ENCODE measurements at places on chromosomes 3 and 15.

- no peak for DNase-seq
These were observed 16.1 kb upstream of the OR5AC2 start for GRCh38 chr3:98070840-98071239.

- no peak for DNase-seq
These were observed 187.3 kb downstream of the RBMS3 start for GRCh38 chr3:29468187-29468586.

- no peak for DNase-seq
These were observed 47.2 kb upstream of the SLC41A3 start for GRCh38 chr3:126130981-126131745.

DNA sequence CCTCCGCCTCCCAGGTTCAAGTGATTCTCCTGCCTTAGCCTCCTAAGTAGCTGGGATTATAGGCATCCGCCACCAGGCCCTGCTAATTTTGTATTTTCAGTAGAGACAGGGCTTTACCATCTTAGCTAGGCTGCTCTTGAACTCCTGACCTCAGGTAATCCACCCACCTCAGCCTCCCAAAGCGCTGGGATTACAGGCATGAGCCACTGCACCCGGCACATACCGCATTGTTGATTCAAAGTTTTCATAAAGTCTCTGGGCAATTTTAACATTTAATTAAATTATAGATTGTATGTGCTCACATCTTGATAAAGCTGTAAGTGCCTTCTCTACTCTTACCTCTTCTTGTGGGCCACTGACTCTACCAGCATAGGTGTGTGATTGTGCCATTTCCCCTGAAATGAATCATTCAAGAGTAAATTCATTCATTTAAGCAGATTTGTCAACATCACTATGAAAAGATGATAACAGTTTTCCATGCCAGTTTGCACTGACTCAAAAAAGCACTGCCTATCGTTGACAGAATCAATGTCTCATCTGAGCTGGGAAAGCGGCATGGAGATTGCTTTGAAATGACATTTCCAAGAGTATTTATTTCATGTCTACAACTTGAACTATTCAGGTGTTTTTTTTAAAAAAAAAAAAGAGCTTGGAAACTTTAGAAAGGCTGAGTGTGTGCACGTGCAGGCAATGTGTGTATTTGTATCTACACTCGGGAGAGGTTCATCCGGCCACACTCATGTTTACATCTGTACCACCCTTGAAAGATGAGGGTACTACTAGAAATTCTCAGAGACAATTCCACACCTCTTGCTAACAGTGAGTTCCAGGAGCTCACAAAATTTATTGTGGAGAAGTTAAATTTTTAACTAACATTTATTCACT is 3.5 kb downstream of the BCL2A1 start:
- no peak for DNase-seq

DNA sequence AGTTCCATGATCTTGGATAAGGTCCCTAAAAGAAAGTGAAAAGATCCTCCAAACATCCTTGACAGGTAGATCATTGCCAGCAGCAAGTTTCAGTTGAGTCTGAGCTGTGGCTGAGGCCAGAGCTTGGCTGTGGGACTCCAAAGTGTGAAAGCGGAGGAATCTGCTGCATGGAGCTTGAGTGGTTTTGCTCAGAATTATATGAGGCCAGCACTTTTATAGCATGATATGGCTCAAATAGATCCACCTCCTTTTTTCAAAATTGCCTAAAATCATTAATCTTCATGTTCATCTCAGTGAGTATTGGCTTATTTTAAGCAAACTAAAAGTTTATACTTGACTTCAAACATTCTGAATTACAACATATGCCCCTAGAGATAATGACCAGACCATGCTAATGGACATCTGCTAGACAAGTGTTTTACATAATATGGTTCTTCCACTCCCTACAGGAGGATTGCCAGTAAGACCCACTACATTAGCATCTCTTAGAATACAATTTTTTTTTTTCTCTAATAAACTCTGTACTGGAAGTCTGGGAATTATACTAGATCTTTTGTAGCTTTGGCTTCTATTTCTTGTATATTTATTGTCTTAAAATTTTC is 368.1 kb downstream of the ZPLD1 start:
- DNase-seq: no peak

GRCh38 chr3:40885430-40885829 is 313.9 kb upstream of the CTNNB1 start:
- no peak for DNase-seq

DNA sequence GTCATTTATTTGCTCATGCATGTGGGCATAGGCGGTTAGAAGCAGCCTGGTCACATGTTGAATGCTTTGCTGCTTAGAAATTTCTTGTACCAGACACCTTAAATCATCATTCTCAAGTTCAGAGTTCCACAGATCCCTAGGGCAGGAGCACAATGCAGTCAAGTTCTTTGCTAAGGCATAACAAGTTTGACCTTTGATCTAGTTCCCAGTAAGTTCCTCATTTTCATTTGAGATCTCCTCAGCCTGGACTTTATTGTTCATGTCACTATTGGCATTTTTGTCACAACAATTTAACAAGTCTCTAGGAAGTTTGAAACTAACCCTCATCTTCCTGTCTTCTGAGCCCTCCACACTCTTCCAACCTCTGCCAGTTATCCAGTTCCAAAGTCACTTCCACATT is 22.8 kb downstream of the HGD start:
- peak; percentile 62 for DNase-seq

DNA sequence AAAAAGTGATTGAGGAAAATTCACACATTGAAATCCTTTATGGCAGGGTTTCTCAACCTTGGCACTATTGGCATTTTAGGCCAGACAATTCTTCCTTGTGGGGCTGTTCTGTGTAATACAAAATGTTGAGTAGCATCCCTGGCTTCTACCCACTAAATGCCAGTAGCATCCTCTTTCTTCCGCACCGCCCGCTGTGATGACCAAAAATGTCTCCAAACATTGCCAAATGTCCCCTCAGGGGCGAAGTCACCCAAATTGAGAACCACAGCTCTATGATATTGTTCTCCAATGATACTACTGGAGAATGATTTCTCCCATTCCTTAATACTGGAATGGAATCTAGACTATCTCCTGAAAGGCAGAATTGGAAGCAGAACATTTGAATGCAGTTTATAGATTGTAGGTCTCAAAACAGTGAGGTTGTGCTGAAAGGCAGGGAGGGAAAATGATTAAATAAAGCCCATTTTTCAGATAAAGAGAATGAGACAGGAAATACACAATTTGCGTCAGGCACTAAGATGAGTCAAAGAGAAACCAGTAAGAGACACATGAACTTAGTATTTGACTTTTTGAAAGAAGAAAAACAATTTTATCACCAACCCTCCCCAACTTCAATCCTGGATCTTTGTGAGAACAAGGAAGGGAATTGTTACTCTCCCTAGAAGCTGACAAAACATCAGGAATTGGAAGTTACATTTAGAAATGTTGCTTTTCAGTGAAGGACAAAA is 101.6 kb upstream of the TNIK start:
- no peak for DNase-seq

GRCh38 chr15:50425219-50425618 is 1.0 kb downstream of the USP8 start:
- no peak for DNase-seq

GRCh38 chr3:121436641-121437040 is 109.1 kb downstream of the POLQ start:
- no peak for DNase-seq

- no peak for DNase-seq
These were observed 22.6 kb downstream of the CCDC191 start for GRCh38 chr3:114033721-114034120.

DNA sequence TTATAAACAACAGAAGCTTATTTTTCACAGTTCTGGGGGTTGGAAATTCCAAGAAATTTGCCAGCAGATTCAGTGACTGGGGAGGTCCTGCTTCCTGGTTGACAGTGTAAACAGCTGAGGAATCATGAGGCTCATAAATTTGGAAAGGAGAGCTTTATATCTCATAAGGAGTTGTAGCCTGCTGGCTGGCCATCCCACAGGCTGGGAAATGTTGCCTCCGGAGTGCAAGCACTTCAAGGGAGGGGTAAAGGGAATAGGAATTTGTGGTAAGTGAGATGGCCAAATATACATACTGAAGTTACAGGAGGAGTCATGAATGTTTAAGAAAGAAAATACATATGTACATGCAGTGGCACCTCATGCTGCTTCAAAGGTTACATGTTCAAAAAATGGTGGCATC is 217.2 kb upstream of the CBLB start:
- no peak for DNase-seq

Data from KBM-7 (cell line).